Activated CD4-positive, CD25-positive, alpha-beta regulatory T cell (primary cell): ENCODE measurements at places on chromosomes 4 and X.

DNA sequence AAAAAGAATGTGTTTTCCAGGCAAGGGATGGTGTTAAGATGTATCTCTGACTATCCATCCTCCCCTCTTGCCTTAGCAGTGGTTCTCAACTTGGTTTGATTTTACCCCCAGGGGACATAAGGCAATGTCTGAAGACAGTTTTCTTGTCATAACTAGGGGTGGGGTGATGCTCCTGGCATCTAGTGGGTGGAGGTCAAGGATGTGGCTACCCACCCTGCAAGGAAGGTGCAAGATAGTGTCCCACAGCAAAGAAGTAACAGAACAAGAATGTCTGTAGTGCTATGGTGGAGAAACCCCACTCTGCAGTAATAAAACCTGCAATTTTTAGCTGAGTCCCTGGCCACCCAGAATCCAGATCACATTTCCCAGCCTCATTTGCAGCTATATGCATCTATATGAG is 81.2 kb upstream of the TBL1X start:
- no peak for DNase-seq

- DNase-seq, result no peak
These were observed 20.5 kb downstream of the COMMD8 start for GRCh38 chr4:47442980-47443379.

GRCh38 chr4:61200187-61200915 is at the start of gene ADGRL3:
TSS of gene ADGRL3 (plus strand) at chr4:61200326.
- no peak for DNase-seq

GRCh38 chr4:57363346-57363745 is 253.2 kb upstream of the IGFBP7 start:
- no peak for DNase-seq

DNA sequence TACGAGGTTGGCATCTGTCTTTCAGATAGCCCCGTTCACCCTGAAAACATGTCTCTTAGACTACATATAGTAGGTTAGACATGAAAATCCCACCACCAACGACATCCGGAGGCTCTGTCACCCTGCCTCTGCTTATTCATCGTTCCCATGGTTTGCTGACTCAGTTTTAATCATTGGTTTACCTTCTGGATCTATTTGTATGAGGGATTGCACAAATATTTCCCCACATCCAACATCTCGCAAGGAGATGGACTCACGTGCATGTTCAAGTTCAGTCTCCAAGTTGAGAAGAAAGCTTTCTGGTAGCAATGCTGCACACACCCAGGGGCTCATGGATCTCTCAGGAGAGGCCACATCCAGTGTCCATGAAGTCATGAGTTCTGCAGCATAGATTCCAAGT is 10.8 kb downstream of the CETN2 start:
- no peak for DNase-seq

DNA sequence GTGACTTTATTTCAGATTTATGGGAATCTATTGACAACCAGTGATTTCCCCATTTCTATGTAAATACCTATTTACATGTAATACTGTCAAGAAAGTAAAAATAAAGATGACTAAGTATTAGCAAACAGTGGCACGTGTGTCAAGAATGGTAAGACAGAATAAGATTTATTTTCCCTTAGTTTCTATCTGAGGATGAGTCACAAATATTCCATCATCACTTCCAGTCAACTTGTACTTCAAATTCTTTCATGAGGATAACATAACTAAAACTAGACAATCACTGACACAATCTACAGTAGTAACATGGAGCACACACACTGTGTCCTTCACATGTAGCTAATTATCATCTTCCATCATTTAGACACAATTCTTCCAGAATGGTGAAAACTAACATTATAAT is 625.3 kb upstream of the PCDH7 start:
- DNase-seq, result no peak

GRCh38 chrX:96978906-96979305 is 95.2 kb downstream of the RPA4 start:
- DNase-seq, result no peak

DNA sequence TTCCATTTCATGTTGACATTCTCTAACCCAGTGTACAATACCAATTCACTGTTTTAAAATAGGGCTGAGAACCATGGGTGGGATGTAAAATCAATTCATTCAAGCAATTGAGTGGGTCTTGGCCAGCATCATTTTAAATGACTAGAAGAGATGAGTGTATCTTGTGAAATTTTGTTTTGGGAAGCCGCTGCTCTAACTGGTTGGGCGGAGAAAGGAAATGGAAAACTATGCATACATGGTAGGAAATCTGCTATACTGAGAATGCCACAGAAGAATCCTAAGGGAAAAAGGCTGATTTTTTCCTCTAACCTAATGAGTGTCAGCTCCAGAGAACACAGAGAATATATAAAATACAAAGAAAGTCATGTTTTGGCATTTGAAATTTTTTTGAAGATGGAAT is 54.8 kb upstream of the DCLK2 start:
- no peak for DNase-seq

GRCh38 chrX:10106806-10107205 is 50.0 kb upstream of the CLCN4 start:
- peak; percentile 1 for DNase-seq

- DNase-seq, result no peak
These were observed 224.1 kb downstream of the PPP3CA start for GRCh38 chr4:101123231-101123630.

DNA sequence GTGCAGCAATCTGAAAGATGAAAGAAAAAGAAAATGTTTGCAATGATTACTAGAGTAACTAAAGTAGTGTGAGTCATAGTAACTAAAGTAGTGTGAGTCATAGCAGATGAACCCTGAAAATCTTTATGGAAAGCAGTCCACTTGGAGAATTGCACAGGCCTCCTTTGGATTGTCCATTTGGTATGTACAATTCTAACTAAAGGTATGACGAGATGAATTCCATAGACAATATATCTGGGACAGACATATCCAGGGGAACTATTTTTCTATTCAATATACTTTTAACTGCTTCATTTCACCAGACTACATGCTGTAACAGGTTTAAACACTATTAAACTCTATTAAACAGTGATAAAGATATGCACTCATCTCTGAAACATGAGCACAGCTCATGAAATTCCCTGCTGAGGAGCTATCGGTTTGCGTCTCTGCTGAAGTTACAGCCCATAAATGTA is 798.7 kb downstream of the PCDH7 start:
- no peak for DNase-seq

GRCh38 chr4:8117278-8117682 is 41.3 kb downstream of the ABLIM2 start:
- DNase-seq, result no peak

DNA sequence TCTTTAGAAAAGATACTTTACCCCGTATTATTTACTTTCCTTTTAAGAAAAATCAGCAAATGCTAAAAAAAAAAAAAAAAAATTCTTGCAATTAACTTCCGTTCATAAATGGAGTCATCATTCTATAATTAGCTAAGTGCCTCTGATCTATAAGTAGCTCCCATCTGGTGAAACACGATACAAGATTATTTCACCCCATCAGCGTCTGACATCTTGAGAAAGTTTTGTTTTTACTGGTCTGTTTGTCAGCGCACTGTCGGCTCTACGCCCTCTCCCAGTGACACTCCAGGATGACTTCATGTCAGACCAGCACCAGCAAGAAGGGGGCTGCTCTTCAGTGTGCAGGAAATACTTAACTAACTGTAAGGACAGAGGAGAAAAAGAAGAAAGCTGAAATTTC is 108.3 kb downstream of the AFAP1 start:
- no peak for DNase-seq

- DNase-seq, result no peak
These were observed 86.8 kb downstream of the PDGFRA start for GRCh38 chr4:54315561-54316538.

GRCh38 chr4:75834772-75835154 is 67.5 kb downstream of the PPEF2 start:
- no peak for DNase-seq

- no peak for DNase-seq
These were observed 81.4 kb upstream of the IGFBP7 start for GRCh38 chr4:57191523-57192034.

- no peak for DNase-seq
These were observed 227.3 kb upstream of the TET2 start for GRCh38 chr4:104919406-104919805.

GRCh38 chr4:114386637-114387233 is 211.9 kb upstream of the UGT8 start:
- no peak for DNase-seq

DNA sequence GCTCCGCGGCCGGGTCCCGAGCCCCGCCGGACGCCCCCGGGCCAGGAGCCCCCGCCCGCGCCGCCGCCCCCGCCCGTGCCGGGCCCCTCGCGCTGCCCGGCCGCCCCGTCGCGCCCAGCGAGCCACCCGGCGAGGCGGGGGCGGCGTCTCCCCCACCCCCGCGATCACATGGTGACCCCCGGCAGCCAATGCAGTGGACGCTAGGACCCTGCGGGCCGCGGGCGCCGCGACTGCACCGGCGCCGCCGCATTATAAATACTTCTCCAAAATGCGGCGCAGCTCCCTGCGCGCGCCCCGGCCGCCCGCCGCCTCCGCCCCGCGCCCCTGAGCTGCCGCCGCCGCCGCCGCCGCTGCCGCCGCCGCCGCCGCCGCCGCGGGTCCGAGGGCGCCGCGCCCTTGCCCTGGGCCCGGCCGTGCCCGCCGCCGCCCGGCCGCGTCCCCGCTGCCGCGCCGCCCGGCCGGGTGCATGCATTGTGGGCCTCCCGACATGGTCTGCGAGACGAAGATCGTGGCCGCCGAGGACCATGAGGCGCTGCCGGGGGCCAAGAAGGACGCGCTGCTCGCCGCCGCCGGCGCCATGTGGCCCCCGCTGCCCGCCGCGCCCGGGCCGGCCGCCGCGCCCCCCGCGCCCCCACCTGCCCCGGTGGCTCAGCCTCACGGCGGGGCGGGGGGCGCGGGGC is at the start of gene NAT8L:
Gene NAT8L, plus strand, starts transcription at position 282 of the 680 bp plus-strand sequence. Its CDS starts 185 bp downstream, at position 467.
- DNase-seq, result no peak

- DNase-seq, result no peak
These were observed 66.6 kb downstream of the FNIP2 start for GRCh38 chr4:158835226-158836001.

- DNase-seq, result no peak
These were observed 107.7 kb upstream of the MAGEE2 start for GRCh38 chrX:75892749-75893148.

DNA sequence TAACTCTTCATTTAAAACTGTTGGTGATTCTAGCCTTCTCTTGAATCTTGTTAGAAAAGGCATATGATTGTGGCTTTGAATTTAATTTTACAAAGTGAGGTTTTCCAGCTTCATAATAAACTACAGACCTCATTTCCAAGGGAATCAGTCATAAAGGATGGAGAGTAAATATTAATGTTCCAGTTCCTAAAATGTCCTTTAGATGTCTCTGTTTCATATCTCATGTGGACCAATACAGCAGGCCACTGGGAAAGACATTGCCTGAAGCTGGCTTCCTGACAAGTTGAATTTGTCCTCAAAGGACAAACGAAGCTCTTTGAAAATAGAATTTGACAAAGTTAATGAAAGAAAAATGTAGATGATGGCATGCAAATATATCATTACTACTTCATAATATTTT is 125.4 kb downstream of the ZNF330 start:
- no peak for DNase-seq

GRCh38 chr4:101345596-101346350 is 1.6 kb downstream of the PPP3CA start:
- peak; percentile 25 for DNase-seq

- DNase-seq, result no peak
These were observed 76.3 kb downstream of the RBPJ start for GRCh38 chr4:26397086-26397485.

GRCh38 chr4:162894387-162894786 is 272.3 kb downstream of the NAF1 start:
- no peak for DNase-seq

DNA sequence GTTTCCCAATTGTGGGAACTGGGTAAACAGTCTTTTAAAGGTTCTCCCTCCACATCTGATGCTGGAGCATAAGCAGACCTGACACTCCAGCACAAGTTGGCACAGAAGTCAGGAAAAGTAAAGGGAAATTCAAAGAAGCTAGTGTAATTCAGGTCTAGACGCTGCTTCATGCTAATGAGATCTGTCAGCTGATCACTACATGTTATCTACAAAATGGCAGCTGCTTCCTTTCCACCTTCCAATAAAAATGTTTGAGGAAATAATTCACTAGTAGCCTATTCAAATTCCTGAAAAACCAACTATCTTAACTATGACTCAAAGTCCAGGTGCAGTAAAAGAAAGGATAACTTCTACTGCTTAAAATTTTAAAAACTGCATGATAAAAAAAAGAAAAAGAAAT is 29.3 kb downstream of the DCAF8L2 start:
- no peak for DNase-seq

DNA sequence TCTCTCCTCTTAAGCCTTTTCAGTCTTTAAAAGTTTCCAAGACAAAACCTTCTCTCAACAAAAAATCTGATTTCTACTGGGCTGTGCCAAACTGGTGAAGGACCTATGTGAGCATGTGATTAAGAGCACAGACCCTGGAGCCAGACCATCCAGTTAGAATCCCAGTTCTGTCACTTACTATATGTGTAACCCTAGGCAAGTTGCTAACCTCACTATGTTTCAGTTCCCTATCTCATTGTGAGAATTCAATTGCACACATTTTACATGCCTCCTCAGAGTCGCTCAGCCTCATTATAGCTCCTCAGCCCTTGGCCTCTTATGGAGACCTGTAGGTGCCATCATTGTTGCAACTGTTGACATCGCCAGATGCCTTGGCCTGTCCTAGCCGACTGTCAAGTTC is 54.1 kb upstream of the VEGFD start:
- DNase-seq, result no peak

DNA sequence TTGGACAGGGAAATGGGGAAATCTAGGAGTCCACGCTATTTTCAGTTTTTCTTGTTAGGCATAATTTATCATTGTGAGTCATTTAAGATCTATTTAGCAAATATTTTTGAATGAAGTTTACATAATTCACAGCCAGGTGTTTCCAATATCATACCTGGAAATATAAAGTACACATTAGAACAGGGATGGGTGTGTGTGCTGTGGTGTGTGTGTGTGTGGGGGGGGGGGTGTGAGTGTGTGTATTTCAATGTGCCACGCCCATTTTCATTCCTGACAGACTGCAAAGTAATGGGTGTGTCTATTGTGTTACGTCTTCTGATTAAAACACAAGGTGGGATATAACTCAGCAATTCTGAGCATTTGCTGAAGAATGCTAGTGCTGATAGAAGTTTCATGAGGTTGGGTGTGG is 33.2 kb downstream of the ARHGAP10 start:
- DNase-seq, result no peak

DNA sequence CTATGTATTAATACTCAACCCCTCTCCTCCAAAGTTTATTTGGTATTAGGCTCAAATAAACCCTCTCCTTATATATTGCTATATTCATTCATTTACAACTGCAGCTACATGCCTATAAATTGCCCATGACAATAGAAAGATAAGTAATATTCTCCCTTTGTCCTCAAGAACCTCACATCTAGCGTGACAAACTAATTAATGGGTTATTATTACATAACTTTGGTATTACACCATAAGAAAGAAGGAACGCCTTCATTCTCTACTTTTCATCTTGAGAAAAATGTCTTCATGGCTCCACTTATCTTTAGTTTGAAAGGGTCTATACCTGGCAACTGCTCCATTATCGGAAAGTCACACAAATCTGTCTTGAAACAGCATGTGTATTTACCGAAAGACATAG is 157.7 kb upstream of the RASGEF1B start:
- DNase-seq, result no peak

- DNase-seq, result no peak
These were observed 402.9 kb downstream of the PCDH18 start for GRCh38 chr4:137129441-137129840.

- no peak for DNase-seq
These were observed 190.6 kb downstream of the CEP135 start for GRCh38 chr4:56139241-56139827.
